ENCODE measurements at places on chromosomes 13 and 19.

GRCh38 chr13:98556968-98557631 is 19.8 kb downstream of the STK24 start:
- DNase-seq = peak; percentile 75

GRCh38 chr13:112761701-112762689 is 72.2 kb downstream of the ATP11A start:
- DNase-seq = no peak

GRCh38 chr19:35045667-35046300 is 4.3 kb downstream of the HPN start:
- peak; percentile 57 for DNase-seq

- no peak for DNase-seq
Observed at GRCh38 chr19:2330632-2331284, 2.3 kb downstream of the SPPL2B start.

DNA sequence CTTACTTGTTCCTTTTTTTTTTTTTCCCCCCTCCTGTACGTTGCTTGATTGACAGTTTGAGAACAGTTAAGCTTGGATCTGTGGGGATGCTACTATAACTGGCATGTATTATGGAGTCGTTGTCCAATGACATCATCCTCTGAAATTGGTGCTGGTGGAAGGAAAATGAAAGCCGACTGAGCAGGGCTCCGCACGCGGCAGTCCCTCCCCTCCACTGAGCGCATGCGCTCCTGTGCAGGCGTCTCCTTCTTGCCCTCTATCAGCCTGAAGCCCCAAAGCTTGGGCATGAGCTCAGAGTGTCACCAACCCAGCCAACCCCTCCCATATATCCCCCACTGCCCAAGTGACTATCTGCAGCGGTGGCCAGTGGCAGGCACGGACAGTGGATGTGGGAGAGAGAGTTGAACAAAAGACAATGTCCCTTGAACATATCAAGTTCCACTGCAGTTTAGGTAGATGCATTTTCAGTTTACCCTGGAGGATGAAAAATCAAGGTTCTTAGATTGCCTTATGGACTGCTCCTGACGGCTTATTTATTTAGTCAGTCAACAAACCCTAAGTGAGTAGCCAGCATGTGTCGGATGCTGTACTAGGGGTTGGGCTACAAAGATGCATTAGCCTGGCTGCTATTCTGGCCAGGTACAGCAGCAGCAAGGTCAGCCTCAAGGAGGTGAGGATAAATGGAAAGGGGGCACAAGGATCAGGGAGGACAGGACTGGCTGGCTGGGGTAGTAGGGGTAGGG is 20.8 kb downstream of the MBNL2 start:
- DNase-seq = no peak

DNA sequence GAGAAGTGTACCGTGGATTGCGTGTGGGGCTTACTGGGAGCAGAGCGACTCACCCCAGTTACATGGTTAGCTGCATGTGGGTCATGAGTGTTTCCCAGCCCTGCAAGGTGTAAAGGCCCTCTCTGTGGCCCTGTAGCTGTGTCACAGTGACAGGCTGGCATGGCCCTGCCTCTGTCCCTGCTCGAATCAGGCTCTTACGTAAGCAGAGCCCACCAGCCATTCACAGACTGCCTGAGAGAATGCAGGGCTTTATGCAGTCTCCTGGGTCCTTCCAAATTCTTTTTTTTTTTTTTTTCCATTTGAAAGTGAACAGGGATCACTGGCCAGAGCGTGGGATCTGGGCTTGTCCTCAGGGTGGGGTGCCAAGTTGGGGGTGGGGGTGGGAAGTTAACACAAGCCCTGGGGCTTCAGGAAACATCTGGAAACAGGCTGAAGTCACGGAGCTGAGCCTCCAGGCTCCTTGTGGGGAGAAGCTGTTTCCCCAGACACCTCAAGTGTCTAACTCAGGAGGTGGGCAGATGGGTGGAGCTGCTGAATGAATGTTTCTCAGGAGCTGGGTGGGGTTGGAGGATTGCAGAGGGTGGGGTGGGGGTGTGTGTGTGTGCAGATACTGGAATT is 13.4 kb downstream of the TECR start:
- no peak for DNase-seq

- DNase-seq = no peak
Observed at GRCh38 chr13:45289936-45290563, 50.9 kb downstream of the TPT1 start.

DNA sequence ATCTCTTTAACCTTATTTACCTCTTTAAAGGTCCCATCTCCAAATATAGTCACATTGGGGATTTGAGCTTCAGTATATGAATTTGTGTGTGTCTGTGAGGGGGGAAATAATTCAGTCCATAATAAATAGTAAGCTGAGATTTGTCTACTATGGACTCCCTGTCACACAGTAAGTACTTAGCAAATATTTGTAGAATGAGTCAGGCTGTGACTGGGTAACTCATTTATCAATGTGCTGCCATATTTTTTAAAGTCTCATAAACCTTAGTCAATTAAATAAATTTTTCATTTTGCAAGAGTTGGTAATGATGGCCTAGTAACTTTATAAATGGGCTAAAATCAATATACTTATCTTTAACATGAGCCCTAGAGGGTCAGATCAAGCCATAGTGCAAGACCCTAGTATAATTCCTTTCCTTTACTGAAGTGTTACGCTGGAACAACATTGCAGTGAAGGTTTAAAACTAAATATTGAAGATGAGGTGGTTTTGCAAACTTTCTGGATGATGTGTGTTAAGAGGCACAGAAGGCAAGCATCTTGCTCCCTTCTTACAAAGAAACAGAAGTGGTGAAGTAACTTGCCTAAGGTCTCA is 305.1 kb downstream of the KCNRG start:
- DNase-seq = peak; percentile 80

- no peak for DNase-seq
Observed at GRCh38 chr13:100675661-100676129, 1.1 kb upstream of the TMTC4 start.

DNA sequence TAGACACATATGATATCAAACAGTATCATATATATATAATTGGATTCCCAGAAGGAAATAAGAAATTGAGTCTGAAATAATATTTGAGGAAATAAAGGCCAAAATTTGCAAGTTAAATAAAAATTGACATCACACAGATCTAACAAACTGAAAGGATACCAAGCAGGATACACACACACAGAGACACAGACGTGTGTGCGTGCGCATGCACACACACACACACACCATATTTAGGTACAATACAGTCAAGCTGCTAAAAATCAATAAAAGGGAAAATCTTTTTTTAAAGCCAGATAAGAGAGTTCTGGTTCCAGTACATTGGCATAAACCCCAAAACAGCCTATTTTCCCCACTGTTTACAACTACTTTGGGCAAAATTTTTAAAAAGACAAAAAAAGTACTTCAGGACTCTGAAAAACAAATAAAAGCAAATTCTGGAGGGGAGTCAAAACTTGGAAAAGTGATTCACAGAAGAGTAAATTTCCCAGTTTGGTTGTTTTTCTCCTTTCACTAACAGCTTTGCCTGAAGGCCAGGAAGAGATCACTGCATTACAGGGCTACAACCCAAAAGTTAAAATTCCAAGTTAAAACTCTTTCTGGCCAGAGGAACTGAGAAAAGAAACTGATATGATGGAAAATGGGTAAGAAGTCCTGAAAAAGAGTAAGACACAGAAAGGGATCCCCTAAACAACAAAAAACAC is 16.2 kb downstream of the MYCBP2 start:
- peak; percentile 28 for DNase-seq

DNA sequence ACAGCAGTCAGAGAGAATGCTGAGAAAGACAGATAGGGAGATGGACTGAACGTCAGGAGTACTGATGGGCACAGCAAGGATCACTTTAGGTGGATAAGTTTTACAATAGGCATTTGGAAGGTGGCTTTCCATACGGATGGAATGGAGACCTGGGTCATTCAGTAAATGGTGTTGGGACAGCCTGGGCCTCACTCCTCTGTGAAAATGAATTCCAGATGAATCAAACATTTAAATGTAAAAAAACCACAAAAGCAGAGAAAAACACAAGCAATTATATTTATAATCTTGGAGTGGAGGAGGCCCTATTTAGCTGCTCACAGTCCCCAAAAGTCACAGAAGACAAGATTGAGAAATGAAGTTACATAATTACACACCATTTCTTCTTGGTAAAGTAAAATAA is 4.7 kb downstream of the IL17D start:
- no peak for DNase-seq

GRCh38 chr13:34708566-34709313 is 233.3 kb upstream of the NBEA start:
- DNase-seq = no peak

- peak; percentile 10 for DNase-seq
Observed at GRCh38 chr13:46232281-46232680, 20.6 kb downstream of the LRRC63 start.

DNA sequence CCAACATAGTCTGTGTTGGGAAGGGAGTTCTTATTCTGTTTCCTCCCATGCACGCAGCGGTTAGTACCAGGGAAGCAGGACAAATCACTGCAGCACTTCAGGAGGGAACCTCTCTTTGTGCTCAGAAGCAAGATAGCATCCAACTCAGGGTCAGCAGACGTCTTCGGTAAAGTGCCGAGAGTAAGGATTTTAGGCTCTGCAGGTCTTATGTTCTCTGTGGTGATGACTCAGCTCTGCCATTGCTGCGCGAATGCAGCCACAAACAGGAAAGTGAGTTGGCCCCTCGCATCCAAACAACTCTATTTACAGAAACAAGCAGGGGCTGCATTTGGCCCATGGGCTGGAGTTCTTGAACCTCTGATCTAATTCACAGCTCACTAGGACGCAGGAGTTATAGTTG is 122.1 kb upstream of the SPATA13 start:
- peak; percentile 72 for DNase-seq

DNA sequence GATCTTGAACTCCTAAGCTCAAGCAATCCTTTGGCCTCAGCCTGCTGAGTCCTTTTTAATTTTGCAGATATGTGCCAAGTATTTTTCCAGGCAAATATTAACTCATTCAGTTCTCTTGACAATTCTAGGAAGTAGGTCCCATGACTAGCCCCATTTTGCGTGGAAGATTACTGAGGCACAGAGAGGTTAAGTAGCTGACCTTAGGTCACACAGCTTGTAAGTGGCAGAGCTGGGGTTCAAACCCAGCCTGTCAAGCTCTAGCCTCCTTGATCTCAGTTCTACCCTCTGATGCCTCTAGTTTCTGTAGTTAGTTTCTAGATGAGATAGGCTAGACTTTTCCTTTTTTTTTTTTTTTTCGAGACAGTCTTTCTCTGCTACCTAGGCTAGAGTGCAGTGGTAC is 18.1 kb downstream of the CYP4F22 start:
- DNase-seq = no peak

DNA sequence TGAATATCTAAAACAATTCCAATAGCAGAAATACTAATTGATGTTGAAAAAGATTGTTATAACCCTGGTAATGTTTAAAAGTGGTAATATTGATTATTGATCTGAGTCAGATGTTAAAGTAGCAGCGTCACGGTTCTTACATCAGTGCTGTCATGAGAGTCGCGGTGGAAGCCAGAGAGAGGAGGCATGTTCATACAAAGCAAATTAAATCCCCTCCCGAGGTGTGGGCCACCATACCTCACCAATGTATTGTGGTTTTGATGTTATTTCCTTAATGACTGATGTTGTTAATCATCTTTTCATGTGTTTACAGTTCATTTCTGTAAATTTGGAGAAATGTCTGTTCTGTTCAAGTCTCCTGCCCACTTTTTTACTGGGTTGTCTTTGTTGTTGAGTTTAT is 11.2 kb downstream of the ZNF317 start:
- no peak for DNase-seq

GRCh38 chr19:3034656-3035541 is 5.8 kb upstream of the TLE2 start:
- peak; percentile 66 for DNase-seq

DNA sequence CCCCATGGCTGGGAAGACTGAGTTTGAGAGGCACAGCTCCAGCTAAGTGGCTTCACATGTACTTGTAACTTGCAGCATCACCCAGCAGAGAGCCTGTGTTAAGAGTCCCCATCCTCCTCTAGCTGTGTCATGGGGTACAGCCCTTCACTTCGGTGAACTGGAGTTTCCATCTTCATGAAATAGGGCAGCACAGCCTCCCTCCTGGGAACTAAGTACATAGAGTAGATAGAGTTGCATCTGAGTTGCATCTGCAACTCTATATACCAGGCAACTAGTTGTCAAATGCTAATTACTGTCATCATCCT is 1.2 kb downstream of the PRDX2 start:
- no peak for DNase-seq

DNA sequence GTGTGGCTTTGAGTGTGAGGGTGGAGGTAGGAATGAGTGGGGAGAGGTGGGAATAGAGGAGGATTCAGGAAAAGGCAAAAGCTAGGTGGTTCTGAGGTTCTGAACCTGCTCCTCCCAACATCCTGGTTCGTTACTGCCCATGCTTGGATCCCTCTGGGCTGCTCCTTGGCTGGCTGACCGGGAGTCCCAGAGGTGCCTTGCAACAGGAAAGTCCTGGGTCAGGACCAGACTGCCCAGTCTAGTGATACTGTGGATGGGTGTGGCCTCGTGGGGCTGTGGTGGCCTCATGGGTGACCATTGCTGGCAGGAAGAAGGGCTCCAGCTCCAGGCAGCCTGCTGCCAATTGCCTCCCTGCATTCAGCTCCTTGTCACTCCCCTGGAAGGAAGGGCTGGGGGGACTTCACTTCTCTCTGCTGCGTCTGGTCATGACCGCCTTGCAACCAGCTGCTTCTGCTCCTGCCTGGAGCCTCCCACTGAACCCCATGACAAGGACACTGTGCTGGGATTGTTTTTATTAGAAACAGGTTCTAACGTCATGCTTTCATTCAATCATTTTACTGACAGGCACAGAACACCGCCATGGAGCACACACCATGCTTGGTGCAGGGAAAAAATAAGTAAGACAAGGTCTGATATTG is 61.5 kb upstream of the UBL3 start:
- DNase-seq = no peak

DNA sequence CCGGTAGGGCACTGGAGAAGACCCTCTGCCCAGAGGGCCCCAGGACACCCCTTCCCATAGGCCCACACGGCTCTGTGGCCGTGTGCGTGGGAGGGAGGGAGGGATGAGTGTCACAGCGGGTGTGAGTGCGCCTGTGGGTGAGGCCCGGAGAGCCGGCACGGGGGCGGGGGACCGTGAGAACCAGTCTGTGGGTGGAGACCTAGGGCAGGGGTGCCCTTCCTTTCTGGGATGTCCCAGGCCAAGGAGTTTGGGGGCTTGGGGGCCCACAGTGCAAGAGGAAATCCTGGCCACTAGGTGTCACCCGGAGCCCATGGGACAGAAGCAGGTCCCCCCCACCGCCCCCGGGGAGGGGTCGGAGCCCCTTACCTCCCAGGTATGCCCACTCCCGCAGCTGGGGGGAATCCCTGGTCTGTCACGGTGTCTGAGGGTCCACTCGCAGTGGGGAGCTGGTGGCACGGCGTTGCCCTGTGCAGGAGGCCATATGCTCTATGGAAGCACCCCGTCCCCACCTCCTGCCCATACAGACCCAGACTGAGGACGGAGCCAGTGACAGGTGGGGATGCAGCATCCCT is 16.0 kb upstream of the SLC7A10 start:
- no peak for DNase-seq

Measured in M059J (cell line).